ENCODE measurements at places on chromosomes 2 and 18. TPM values are rescaled to one million over a fixed set of nuclear protein-coding genes. Genes with fewer than 3 reads are reported as not detected.

Gene CTNNA2
- 0.01 TPM for polyA plus RNA-seq

Gene DYSF
- polyA plus RNA-seq = 56.2 TPM

Gene C1QL2
- polyA plus RNA-seq = not detected

Gene ANKRD23
- polyA plus RNA-seq = 2.4 TPM

Gene ZBTB7C
- polyA plus RNA-seq = 3.2 TPM

Gene LRRC30
- not detected for polyA plus RNA-seq

Gene MTCL1
- polyA plus RNA-seq = 3.2 TPM

DNA sequence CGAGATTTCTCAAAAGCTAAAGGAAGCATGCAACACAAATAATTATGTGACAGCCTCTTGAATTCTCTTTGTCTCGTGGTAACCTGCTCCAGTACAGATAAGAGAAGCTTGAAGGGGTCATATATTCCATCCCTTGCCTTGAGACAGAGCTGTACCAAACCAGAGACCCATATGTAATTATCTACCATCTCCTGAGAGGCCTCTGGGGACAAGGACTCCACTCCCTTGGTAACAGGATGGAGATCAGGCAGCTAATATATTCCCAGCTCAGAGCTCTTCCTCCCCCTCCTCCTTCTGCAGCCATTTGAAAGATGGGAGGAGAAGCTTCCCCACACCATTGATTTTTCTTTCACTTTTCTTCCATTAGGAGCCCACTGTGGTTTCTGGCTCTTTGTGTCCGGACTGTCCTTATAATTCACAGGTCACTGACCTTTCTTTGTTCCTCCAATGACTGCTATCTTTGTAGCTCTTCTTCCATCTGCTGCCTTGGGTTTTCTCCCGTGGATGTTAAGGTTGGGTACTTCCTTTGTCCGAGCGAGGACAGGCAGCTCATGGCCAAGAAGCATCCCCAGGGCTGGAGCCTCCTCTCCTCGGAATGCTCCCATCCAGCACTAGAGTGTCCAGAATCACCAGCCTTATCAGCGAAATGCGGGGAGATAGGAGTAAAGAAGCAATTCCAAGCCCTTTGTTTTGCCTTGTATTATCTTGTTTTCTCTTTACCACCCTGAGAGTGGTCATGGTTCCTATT lies 72.6 kb upstream of the STPG4 start:
- no peak for DNase-seq

GRCh38 chr2:168566974-168567665 lies 111.0 kb downstream of the CERS6 start:
- peak; percentile 55 for DNase-seq

GRCh38 chr2:26630669-26631360 lies 10.4 kb downstream of the CIB4 start:
- peak; percentile 54 for DNase-seq

- DNase-seq = no peak
Observed at GRCh38 chr2:59680863-59681262, 872.6 kb downstream of the BCL11A start.

DNA sequence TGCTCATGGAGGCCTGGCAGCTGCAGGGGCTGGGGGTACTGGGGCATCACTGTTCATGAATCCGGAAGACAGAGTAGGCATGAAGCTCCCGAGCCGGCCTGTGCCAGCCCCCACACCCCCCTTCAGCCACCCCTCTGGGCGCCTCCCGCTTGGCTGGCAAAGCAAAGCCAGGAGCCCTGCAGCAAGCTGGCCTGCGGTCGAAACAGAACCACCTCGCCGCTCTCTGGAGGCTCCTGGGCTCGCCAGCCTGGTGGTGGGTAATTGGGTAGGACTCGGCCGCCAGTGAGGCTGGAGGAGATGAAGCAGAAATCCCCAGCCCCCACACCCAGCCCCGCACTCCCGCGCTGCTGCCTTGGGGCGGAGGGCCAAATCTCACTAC lies 70.9 kb upstream of the GPC1 start:
- DNase-seq = no peak

DNA sequence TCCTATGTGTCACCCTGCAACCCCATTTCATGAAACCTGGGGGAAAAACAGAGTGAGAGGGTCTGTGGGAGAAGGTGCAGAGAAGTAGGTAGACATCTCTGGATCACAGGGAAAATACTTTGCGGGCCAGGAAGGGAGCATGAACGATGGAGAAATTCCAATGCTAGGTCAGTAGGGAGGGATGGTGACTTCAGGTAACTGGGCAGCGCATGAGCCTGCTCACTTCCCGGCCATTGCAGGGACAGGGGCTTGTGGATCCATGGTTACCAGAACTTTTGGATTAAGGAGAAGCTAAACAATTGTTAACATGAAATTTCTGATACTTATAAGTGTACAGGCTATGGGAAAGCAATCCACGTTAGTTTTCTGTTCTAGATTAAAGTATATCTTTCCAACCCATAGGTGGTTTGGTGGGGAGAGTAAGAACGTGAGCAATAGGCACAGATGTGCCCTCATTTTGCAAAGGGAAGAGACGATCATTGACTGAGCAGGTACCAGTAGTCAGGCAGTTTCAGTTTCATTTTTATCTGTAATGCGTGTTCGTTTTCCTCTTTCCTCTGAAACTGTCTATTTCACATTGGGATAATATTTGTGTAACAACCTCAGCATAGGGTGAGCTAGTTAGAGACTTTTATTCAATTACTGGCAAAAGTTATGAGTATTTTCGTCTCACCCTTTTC lies 65.0 kb downstream of the NYAP2 start:
- DNase-seq = no peak

DNA sequence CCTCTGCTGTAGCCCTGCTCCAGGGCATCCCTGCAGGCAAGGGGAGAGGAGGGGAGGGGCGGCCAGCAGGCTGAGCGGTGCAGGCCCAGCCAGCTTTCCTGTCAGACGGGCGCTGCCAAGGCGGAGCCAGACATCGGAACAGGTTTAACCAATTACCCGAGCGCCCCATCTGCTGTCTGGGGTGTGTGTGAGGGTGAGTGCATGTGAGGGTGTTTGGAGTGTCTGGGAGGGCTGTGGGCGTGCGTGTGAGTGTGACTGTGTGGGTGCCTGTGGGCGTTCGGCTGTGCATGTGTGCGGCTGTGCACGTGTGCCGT lies 20.0 kb downstream of the EMX1 start:
- DNase-seq = no peak

DNA sequence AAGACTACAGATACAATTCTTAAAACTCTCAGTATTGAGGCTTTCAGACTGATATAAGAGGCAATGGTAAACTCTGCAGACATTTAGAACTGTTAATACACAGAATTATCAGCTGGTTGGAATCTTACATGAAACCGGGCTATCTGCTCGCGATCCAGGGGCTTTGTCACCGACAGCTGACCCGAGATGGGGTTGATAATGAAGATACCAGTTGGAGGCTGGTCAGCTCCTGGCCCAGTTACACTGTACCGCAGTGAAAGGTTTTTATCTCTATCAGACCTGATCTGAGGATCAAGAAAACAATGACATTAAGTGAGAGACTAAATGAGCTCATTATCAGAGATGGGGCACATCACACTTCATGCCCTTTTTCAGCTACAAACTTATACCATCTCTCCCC lies 167.3 kb downstream of the CDH2 start:
- no peak for DNase-seq

GRCh38 chr18:26159353-26159752 lies 25.7 kb downstream of the PSMA8 start:
- DNase-seq = no peak

- no peak for DNase-seq
Observed at GRCh38 chr18:31686986-31687928, 2.9 kb upstream of the B4GALT6 start.

- no peak for DNase-seq
Observed at GRCh38 chr2:55951533-55951932, 28.0 kb upstream of the EFEMP1 start.

DNA sequence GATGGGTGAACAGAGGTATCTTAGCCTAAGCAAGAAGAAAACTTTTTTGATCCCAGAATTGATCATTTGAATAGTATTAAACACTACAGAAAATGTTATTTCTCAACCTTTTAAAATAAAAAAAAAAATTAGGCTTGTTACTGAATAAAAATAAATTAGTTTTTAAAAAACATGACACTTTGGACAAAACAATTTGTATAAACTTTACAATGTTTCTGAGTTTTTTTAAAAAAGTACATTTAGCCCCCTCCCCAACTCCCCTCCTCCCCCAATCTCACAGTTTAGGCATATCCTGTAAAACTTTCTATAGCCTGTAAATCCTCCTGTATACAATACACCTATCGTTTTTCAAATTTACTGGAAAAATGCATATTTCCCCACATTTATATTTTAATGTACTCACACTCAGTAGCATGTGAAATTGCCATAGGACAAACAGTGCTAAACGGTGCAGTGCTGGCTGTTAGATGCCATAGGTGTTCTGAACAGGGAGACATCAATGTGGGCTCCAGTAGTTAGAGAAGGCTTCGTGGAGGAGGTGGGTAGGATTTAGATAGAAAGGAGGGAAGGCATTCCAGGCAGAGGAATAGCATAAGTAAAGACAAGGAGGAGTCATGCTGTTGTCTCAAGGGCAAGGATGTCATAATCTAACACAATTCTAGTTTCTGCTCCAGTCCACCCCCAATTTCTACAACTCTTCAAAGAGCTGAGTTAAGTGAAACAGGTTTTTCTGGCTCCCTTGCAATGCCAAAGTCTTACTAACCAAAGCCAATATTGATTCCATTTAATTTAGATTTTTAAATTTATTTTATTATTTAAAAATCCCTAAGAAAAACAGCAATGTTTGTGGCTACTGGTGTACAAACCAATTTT lies 50.9 kb downstream of the SP3 start:
- DNase-seq = peak; percentile 44

DNA sequence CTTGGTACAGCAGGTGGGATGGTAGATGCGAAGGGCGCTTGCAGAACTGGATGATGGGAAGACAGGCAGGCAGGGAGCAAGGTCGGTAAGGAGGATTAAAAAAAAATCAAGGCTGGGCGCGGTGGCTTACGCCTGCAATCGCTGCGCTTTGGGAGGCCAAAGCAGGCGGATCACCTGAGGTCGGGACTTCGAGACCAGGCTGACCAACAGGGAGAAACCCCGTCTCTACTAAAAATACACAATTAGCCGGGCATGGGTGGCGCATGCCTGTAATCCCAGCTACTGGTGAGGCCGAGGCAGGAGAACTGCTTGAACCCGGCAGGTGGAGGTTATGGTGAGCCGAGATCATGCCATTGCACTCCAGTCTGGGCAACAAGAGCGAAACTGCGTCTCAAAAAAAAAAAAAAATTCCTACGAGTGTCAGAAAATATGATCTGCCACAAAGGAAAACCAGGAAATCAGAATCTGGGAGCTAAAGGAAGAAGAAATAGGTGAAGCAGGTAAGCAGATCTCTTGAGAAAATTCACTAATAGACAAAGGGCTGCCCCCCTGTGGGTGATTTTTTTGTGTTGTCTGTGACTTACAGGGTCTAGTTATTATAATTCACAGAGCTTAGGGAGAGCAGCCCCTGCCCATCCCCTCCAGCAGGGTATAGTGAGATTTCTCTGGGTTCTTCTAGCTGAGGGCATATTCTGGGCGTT lies 46.2 kb downstream of the C2orf42 start:
- DNase-seq = no peak

GRCh38 chr2:72084584-72084976 lies 63.1 kb downstream of the CYP26B1 start:
- DNase-seq = no peak

- no peak for DNase-seq
Observed at GRCh38 chr2:159506764-159507440, 109.4 kb downstream of the BAZ2B start.

DNA sequence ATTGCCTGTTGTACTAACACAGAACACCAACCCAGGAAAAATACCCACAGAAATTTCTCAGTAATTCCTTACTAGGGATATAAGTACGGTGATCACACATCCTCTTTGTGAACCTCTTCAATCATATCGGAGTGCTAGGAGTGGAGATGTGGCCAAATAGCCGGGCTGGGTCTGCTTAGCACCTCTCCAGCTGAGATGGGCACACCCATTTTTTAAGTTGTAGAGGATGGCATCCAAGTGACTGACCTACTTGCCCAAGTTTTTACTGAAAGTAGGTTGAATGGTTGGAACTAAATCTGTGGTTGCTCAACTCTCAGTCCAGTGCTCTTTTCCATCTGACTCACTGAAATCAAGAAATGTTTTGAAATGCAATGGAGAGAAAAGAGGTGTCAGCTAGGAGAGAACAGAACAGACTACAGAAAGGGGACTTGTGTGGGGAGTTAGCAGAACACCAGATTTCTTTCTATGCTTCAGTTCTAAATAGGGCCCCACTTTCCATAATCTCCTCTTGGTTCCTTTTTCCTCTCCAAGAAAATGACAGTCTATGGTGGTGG lies 68.7 kb upstream of the FSHR start:
- no peak for DNase-seq

DNA sequence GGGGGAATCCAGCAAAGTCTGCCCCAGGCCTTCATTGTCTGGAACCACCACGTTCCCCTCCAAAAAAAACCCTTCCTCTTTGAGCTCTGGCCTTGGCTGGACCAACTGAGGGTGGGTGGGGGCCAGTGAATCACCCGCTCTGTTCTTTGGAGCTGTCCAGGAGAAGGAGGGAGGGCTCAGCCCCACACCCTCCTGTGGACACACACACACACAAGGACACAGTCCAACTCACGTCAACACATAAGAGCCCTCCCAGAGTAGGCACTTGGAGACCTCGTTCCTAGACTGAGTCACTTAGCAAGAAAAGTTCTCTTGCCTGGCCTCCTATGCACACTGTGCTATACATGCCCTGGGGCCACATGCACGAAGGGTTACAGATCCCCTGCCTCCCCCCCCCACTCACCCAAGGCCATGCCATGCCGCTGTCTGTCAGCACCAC lies 1.2 kb upstream of the TNS1 start:
- peak; percentile 76 for DNase-seq

DNA sequence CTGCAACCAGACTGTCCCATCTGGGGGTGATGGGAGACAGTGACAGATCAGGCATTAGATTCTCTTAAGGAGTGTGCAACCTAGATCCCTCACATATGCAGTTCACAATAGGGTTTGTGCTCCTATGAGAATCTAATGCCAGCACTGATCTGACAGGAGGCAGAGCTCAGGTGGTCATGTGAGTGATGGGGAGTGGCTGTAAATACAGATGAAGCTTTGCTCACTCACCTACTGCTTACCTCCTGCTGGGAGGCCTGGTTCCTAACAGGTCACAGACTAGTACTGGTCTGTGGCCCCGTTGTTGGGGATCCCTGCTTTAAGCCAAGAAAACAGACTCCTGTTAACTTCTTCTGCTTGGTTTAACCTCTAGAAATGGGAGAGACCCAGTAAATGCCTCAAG lies 3.2 kb downstream of the CYP27A1 start:
- no peak for DNase-seq

- DNase-seq = no peak
Observed at GRCh38 chr2:199933466-199933865, 21.8 kb downstream of the TYW5 start.

Data from lung (tissue), 17 donors.